ENCODE measurements at places on chromosomes 1 and 21.

GRCh38 chr1:209544098-209544497, 39.4 kb upstream of the CAMK1G start:
- DNase-seq, result no peak

GRCh38 chr1:157596384-157596783, 1.5 kb downstream of the FCRL4 start:
- DNase-seq, result no peak

GRCh38 chr21:26123012-26123411, 47.6 kb downstream of the APP start:
- DNase-seq, result no peak

DNA sequence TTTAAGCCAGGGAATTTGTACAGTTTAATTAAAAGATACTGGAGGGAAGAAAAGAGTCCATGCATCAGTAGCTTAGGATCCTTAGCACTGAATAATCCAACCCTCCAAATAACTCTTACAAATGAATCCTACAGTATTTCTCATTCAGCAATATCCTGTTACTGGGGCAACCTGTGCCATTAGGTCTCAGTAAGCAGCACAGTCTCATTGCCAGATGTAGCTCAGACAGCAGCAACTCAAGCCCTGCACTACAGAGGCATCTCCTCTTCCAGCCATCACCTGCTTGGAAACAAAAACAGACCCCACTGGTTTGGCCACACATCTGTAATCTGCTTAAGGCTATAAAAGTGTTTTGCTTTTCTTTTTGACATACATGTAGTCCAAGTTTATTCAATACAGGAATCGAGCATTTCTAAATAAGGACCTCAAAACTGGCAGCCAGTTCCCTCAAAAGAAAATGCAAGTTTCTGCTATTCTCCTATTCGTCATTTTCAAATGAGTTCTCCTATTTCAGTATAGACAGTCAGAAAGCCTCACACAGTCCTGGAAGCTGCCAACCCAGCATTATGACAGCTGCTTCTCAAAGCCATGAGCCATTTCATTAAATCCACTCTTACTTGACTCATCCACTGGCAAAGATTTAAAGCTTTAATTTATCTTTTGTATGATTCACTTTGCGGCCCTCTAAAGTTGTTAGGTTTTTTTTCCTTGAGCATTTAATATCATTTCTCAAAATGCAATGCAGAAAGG, 129.0 kb downstream of the APP start:
- no peak for DNase-seq

- DNase-seq, result peak; percentile 92
Measured at GRCh38 chr1:53393325-53393792, 65.5 kb upstream of the LRP8 start.

- DNase-seq, result no peak
Measured at GRCh38 chr1:37477198-37477931, 3.0 kb downstream of the ZC3H12A start.

DNA sequence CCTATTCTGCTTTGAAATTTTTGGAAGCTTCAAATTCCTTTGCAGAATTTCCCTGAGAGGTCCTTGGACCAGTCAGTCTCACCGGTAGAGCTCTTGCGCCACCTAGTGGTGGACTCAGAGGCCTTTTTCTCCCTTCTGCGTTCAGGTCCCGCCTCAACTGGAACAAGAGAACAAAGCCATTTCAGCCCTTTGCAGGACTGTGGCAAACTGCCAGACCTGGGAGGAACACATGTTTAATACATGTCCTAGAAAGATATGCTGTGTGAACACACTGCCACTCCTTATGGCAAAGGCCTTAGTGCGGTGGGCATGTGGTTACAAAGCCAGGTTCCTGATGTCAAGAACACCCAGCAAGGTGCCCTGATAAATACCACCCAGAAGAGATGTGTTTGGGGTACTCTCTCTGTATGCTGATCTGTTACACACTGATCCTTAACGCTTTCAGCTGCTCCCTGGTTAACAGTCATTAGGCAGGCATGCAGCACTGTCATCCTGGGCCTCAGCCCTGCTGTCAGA, 82.2 kb upstream of the SSX2IP start:
- peak; percentile 81 for DNase-seq

DNA sequence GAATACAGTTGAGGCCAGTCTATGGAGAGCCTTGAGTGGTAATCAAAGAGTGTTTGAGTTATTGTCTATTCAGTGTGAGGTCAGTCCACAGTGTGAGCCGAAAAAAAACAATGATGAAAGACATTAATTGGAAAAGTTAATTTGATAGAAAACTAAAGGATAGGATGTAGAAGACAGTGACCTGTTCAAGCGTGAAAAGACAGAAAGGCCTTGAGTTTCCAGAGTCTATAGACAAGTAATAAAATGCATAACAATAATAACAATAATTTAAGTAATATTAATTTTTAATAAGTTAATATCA, 90.4 kb downstream of the SLC30A10 start:
- no peak for DNase-seq

GRCh38 chr1:59763418-59763817, 51.3 kb upstream of the HOOK1 start:
- DNase-seq, result no peak

DNA sequence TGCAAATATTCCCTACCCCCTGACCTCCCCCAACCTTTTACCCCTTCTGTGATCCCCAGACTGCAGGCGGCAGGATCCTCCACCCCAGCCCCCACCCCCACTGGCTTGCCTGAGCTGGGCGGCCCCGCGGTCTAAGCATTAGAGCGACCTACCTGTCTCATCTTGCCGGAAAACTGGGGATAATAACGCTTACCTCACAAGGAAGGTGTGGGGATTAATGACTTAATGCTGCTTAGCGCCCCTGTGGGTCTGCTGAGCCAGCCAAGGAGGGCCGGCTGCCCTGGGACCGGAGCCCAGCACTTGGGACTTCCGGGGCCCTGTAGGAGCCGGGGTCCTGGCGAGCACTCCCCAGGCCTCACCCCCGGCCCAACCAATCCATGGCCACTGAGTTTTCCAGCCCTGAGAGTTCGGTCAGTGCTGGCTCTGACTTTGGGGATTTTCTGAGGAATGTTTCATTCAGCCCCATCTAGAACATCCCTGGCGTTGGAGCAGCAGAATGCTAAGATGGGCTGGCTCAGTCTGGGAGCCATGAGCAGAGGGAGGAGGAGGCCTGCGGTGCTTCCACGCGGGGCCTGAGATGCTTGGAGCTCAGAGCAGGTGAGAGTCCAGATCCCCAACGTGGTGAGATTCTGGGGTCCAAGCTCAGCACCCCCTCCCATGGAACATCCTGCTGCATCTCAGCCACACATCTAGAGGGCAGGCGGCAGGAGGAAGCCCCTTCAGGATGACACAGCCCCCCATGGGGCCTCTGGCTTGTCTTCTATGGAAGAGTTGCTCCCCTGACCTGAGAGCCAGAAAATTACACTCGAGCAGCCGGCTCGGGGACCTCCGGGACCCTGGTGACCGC, 97.9 kb downstream of the RIPK4 start:
- no peak for DNase-seq

DNA sequence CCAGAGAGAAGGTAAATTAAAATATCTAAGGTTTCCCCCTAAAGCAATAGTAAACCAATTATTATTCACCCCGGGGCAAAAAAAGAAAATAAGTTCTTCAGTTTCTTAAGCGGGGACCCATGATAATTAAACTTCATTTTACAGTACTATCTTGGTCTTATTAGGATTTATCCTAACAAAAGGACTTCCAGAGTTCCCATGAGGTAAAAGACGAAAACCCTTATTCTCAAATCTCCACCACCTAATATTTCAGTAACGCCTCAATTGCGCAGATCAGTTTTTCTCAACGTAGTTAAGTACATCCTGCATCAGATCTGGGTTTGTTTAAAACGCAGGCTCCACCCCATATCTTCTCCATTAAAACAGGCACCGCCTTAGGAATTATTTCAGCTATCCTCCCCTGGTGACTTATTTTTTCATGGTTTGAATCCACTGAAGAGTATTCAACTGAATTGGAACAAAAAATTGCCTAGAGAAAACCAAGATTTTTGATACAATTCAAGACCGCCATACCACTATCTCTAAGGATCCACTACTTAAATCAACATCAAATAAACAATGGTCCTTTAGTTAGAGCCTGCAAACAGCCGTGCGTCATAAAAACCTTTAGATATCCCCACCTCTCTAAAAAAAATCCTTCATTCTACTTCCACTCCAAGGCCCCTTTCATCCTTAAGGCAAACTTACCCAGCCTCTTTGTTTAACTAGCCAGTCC, 1.7 kb downstream of the MCL1 start:
- DNase-seq, result no peak

GRCh38 chr1:171198081-171198480, 13.0 kb downstream of the FMO2 start:
- no peak for DNase-seq

GRCh38 chr1:201346337-201346939, 31.0 kb downstream of the TNNT2 start:
- peak; percentile 61 for DNase-seq

- DNase-seq, result no peak
Measured at GRCh38 chr1:232897949-232898465, 52.4 kb upstream of the NTPCR start.

DNA sequence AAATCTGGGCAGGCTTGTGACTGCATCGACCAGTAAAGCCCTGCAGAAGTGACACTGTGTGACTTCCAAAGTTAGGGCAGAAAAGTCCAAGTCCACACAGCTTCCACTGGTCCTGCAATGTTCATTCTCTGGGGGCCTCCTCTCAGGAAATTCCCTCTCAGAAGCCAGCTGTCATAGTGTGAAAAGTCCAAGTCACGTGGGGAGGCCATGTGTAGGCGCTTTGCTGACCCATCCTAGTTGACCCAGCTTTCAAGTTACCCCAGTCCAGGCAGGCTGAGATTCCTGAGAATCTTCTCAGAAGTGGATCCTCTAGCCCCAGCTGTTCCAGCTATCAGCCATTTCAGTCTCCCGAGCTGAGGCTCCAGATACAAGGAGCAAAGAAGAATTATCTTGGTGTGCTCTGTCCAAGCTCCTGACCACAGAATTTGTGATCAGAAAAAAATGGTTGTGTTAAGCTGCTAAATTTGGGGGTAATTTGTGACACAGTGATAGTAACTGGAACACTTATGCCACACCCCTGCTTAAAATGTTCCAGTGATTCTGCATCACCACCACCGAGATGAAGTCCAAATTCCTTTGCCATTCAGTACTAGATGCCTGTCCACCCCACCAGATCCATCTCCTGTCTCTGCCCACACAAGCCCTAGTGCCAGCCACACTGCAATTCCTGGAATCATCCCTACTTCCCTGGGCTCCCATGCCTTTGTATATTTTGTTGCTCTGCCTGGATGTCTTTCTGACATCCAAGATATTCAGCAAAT, 2.5 kb upstream of the STUM start:
- DNase-seq, result no peak

DNA sequence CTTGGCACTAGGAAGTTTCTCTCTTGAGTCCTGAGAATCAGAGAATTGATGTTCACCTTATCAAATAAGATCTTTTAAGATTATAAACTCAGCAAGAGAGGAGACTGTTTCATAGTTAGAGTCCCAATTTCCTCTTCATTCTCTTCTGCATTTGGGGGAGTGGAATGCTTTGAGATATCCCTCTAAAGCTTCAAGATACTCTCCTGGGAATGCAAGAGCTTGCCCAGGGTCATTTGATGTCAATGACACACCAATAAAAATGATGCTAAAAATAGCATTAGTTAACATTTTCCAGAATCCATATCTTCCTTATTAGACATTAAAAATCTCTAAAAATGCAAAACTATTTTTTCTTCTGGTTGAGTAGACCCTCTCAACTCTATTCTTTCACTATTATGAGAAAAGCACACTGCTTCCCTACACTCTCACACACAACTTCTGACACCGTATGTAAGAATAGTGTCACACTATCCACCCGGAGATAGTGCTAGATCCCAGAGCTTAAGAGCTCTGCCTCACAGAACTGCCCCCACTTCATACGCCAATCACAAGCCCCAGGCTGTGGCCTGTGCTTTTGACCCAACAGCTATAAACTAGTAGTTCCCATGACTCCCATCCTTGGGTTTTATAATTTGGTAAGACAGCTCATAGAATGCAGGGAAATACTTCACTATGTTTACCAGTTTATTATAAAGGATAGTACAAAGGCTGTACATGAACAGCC, 399.9 kb upstream of the RUNX1 start:
- no peak for DNase-seq

- DNase-seq, result peak; percentile 67
Measured at GRCh38 chr1:65001231-65001792, 35.0 kb upstream of the JAK1 start.

DNA sequence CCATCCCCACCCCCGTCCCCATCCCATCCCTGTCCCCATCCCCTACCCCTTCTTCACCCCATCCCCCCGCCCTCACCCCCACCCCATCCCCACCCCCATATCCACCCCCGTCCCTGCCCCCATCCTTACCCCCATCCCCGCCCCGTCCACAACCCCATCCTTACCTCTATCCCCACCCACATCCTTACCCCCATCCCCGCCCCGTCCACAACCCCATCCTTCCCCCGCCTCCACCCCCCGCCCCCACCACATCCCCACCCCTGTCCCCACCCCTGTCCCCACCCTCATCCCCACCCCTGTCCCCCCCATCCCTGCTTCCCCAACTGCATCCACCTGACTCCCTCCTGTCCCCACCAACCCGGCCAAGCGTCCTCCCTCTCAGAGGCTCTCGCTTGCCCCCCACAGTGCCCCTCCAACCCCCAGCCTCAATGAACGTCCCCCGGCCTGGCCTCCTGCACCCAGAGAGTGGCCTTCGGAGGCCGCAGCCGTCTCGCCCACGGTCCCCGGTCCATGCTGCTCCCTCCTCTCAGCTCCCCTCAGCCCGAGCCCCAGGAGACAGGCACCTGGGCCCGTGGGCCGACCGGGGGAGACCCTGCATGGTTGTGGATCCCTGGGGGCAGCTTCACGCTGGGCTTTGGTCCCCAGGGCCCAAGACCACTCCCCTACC, 25.5 kb upstream of the C1orf159 start:
- no peak for DNase-seq

DNA sequence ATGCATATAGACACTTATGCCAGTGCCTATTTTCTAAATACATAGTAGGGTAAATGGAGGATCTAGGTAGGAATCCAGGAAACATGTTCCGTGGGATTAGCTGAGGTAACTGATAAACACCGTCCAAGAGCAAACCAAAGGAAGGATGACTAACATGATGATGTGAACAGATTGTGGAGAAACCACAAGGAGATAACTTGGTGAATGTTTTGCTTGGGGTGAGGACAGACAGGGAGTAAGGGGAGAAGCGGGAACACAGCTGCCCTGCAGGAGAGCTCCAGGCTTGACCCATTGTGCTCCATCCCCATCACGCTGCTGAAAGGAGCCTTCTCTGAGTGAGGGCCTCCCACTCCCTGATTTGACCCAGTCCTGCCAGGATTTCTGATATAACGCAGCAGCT, 87.0 kb upstream of the ZC3H11B start:
- DNase-seq, result no peak

GRCh38 chr1:224565611-224566406, 50.3 kb upstream of the CNIH3 start:
- no peak for DNase-seq

- no peak for DNase-seq
Measured at GRCh38 chr1:152878042-152878441, at the start of gene SMCP. Gene SMCP (plus strand): TSS chr1:152878322. CDS start chr1:152884423, 6,101 bp downstream.

DNA sequence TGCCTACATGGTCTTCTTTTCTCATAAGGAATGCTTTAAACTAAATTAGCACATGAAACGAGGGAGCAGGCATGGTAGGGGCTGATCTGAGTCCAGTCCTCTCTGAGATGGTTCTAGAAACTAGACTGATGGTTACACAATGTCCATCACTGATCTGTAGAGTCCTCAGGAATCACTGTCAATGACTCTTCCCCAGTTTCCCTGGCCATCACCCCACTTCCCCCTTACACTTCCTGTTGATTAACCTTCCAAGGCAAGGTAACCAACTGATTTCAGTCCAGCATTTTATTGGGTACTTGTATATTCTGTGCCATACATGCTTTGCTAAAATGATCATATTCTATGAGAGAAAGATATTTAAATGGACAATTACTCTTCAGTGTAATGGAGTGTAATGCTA, 100.6 kb upstream of the ARTN start:
- no peak for DNase-seq
